Daoy (cell line): ENCODE measurements at places on chromosomes 3 and 15.

- no peak for DNase-seq
Observed at GRCh38 chr3:69226071-69226470, 103.7 kb upstream of the LMOD3 start.

GRCh38 chr3:100080573-100080972 lies 33.7 kb downstream of the FILIP1L start:
- no peak for DNase-seq

DNA sequence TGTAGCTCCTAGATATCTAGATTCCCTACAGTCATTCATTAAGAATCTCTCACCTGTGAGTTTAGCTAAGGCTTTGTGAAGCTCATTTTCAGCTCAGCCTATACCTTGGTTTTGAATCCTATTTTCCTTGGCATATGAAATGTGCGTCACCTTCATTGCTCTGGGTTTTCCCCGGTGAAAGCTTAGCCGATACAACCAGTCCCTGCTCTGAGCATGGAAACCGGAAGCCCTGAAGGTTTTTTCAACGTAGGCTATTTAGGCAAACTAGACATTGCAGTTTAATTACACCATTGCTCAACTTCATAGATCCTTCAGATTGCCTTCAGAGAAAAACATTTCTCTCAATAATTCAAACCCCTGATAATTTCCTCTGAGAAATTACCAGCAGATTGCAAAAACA lies 206.8 kb upstream of the TPRG1 start:
- no peak for DNase-seq

DNA sequence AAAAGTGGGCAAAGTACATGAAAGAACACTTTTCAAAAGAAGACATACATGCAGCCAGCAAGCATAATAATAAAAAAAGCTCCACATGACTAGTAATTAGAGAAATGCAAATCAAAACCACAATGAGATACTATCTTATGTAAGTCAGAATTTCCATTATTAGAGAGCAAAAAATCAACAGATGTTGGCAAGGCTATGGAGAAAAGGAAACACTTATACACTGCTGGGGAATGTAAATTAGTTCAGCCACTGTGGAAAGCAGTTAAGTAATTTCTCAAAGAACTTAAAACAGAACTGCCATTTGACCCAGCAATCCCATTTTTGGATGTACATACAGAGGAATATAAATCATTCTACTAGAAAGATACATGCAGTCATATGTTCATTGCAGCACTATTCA lies 360.7 kb downstream of the NSUN3 start:
- no peak for DNase-seq

- no peak for DNase-seq
Observed at GRCh38 chr15:68574046-68574445, 4.7 kb upstream of the CORO2B start.

DNA sequence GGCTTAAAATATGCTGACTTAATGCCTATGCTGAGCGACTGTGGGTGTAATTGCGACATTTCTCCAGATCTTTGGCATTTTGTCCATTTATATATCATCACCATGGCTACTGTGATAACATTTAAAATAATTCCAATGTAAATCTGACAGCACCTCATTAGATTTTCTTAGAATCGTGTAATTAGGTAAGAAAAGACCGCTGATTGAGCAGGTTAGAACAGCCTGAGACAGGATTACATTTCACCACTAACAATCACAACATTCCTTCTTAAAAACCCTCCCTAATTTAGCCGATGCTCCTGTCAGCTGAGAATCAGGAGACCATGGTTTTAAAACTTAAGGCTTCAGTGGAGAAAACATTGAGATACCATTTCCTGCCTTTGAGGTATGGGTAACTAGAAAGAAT lies 455.3 kb upstream of the PDZRN3 start:
- DNase-seq, result no peak

DNA sequence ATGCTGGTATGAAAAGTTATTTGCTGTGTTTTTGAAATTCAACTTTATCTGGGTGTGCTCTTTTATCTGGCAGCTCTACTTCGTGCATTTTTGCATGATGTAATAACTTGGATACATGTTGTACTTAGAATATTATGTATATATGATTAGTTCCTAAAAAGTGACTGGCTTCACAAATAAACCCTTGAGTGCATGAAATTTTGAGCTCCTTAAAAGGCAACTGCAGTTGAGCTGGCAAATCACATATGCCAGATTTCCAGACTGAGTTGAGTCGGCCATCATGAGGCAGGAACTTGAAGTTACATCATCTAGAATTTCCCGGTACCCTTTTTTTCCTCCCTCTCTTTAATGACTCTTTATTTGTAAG lies 162.5 kb downstream of the FNDC3B start:
- DNase-seq, result peak; percentile 81

GRCh38 chr3:23620638-23621015 lies 185.1 kb upstream of the UBE2E1 start:
- DNase-seq, result no peak

DNA sequence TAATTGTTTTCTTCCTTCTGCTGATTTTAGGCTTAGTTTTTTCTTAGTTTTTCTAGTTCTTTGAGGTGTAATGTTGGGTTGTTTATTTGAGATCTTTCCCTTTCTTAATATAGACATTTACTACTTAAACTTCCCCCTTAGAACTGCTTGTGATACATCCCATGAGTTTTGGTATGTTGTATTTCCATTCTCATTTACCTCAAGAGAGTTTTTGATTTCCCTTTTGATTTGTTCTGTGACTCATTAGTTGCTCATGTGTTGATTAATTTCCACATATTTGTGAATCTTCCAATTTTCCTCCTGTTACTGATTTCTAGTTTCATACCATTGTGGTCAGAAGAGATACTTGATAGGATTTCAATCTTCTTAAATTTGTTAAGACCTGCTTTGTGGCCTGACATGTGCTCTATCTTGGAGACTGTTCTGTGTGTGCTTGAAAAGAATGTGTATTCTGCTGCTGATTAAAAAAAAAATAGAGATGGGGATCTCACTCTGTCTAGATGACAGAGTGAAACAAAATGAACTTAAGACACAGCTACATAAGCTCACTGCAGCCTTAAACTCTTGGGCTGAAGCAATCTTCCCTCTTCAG lies 22.3 kb downstream of the GRM2 start:
- DNase-seq, result no peak

GRCh38 chr15:81337241-81337640 lies 13.3 kb upstream of the STARD5 start:
- no peak for DNase-seq

DNA sequence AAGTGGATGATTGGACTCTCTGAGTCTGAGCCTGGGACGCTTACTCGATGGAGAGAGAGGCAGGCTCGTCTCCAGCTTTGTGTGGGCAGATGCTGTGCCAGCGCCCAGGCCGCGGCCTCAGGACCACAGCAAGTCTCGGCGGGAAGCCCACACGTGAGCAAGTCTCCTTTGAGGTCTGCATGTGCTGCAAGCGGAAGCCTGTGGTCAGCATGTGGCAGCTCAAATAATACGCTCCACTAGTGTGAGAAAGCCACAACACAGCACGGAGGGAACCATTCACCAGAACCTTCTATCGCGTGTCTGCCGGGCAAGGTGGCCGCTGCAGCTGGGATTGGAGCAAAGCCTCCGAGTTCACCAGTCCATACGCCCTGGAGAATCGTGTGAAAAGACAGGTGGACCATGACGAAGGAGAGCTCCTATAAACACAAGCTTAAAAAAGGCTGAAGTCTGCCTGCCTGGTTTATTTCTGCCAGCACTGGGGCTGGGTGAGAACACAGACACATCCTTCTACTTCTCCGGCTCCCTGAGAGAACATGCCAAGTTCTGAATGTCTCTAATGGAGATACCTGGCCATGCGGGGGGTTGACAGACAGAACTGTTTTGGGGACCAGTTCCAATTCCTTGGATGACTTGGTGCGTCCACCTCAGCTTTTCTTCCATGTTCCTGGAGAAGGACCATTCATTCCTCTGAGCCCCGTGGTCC lies 82.0 kb upstream of the LRIG1 start:
- peak; percentile 44 for DNase-seq

GRCh38 chr3:46132565-46132964 lies 75.5 kb downstream of the CCR1 start:
- DNase-seq, result no peak

GRCh38 chr15:83304861-83305703 lies 20.6 kb upstream of the BNC1 start:
- no peak for DNase-seq

DNA sequence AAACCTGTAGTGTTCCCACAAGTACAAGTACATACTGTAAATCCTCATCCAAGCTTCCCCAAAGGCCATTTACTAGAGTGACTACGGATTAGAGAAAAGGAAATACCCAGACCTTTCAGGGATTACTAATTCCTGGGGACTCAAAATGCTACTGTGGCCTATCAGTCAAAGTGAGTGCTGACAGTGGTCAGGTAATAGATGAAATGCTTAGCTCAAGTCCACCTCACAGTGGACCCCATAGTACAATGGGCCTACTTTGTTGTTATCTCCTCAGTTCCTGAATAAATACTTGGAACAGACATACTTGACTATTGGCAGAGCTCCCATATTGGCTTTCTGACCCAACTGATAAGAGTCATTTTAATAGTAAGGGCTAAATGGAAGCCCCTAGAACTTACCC lies 61.6 kb downstream of the MAP4 start:
- no peak for DNase-seq

DNA sequence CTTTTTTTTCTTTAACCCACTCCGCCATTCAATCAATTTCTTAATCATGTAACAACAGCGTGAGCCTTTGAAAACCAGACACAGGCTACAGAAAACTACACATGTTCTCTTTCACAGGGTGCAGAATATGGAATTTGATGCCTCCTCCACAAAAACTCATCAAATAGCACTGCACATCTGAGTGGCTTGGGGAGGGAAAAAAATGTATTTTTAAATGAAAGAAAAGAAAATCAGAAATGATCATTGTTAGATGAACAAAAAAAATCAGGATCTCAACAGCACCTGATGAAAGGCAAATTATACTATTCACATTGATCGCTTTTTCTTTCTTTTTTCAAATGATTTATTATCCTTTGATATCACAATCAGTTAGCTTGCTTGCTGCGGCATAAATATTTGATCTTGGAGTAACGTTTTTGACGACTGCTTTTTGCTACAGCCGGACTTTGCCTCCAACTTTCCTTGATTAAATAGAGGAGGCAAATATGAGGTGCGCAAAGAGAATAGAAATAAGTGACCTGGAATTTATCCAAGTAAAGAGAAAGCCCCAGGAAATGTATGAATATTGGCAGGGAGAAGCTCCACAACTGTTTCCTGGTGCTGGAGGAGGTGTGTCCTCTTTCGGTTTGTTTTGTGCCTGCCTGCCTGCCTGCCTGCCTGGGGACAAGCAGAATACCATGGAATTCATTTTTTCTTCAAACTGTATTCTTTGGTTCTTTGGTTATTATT lies 63.1 kb downstream of the EDEM1 start:
- DNase-seq, result peak; percentile 11

DNA sequence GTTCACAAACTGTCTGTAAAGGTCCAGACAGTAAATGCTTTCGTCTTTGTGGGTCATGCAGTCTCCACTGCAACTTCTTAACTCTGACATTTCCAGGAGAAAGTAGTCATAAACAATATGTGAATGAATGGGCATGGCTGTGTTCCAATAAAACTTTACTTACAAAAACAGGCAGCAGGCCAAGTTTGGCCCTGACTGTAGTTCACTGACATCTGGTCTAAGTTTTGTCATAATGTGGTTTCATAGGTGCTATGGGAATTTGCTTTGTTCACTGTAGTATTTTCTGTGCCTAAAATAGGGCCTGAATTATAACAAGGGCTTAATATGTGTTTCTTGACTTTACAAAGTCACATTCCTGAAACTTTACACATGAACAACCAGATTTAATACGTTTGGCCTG lies 186.0 kb upstream of the KBTBD8 start:
- peak; percentile 23 for DNase-seq

DNA sequence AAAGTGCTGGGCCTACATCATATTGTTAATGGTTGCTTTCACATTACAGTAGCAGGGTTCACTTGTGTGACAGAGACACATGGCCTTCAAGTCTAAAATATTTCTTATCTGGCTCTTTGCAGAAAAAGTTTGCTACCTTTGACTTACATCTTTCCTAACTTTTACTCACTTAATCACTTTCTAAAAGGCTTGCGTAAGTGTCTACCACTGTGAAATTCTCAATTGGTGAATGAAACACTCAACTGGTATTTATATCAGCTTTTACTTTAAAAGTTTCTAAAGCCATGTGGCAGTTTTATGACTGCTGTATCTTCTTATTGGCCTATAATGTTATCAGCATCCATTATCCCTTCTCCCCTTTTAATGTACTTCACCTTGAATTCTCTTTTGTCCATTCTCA lies 554.5 kb downstream of the ZIC1 start:
- no peak for DNase-seq

DNA sequence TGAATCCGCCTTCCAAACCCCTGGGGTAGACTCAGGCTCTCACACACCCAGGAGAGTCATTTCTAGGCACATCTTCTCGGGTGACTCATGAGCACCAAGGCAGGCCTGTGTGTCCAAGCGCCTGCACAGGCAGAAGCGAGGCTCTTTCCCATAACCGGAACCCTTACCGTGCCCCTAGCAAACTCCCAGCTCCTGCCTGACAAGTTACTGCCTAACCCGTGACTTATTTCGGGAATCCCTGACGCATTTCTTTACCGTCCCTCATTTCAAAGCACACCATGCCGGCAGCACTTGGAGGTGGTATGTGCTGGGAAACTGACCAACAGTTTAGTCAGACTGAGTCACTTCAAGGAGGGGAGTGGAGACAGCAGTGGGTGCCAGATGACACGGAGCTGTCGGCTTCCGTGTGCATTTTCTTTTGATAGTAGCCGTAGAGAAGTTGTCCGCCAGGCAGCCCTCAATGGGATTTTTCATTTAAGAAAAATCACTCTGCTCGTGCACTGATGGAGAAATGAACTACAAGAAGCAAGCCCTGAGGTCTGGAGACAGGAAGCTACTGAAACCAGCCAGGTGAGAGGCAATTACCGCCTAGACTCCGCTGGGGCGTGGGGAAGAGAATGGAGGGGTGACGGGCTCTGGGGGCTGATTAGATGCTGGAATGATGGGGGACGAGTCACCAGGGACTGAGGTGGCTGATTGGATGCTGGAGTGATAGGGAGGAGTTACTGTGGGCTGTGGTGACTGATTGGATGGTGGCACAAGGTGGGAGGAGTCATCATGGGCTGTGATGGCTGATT lies 17.3 kb upstream of the HRH1 start:
- peak; percentile 97 for DNase-seq

DNA sequence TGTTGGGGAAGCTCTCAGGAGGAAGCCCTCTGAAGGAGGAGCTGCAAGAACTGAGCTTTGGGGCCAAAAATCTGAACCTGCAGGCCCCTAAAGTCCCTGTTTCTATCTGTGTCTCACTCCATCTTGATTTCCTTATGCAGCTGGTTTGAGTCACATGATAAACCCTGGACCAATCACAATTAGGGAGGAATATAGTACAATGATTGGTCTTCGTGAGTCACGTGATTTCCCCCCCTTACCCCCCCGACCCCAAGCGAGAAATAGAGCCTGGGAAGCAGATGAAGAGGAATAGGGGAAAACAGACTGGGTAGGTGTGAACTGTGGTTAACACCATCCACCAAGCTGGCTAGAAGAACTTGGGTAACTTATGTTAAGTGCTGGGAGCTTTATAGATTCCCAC lies 12.9 kb downstream of the CRABP1 start:
- no peak for DNase-seq

DNA sequence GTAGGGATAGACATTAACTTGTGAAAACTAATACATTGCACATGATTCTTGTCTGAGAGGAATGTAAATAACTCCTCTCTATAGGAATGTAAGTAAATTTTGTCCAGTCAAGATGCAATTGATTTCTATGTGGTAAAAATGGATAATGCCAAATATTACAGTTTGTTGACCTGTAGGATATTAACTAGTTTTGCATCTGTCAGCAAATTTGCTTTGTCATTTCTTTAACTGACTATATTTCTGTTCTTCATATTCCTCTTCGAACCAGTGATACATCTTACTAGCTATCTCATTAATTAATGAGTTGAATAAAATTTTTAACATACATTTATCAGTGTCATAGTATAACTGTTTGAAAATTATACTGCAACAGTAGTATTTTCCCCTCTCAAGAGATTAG lies 80.4 kb downstream of the EDEM1 start:
- no peak for DNase-seq
